Hepatocyte (in vitro differentiated cells): ENCODE measurements at places on chromosomes 13 and 19.

- no peak for DNase-seq
These were observed 238.5 kb upstream of the STARD13 start for GRCh38 chr13:33524086-33524485.

DNA sequence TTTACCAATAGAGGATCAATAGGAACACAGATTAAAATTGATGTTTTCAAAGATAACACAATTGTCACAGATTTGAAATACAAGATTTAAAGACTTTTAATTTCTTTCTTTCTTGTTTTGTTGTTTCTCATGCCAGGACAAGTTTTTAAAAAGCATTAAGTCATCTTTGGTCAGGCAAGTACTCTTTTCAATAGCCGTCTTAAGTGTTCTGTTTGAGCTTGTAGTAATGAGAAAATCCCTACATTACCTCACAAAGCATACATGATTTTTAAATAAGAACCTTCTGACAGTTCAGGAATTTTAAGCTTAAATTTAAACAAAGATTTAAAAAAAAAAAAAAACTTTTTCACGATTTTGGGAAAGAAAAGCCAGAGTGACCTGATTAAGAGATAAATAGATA is 216.3 kb upstream of the PRR20A start:
- no peak for DNase-seq

DNA sequence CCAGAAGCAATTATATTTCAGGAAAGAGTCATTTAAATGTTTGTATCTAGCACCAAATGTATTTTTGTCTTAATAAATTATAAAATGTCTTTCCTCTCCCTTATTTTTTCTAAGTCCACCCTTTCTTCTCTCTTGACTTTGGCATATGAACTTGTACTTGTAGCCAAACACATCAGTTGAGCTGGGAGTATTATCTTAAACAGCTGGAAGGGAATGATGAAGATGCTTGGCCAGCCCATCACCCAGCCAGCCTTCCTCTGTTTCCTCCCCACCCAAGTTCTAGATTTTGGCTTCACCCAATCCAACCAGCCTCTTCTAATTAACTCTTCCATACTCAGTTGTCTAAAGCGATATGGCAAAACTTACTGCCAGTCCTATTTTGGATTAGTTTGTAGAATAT is 272.5 kb downstream of the ENOX1 start:
- no peak for DNase-seq

- no peak for DNase-seq
These were observed 9.7 kb downstream of the EFNA2 start for GRCh38 chr19:1295169-1296012.

DNA sequence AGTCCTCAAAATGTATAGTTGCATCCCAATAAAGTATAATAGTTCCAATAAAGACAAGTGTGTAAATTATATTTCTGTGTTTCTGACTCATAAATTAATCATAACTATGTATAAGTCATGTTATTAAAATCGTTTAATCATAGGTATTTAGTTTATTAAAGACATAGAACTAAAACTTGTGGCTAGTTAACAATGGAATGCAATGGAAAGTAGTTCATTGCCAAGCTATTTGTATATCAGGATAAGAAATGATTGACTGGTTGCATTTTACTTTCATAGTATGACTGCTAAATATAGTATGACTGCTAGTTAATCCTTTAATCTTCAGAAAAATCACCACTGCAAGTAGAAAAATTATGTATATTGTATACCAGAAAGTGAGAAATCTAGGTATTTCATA is 16.9 kb downstream of the COG3 start:
- DNase-seq: no peak

GRCh38 chr13:33438918-33439317 is 153.4 kb upstream of the STARD13 start:
- DNase-seq: no peak

DNA sequence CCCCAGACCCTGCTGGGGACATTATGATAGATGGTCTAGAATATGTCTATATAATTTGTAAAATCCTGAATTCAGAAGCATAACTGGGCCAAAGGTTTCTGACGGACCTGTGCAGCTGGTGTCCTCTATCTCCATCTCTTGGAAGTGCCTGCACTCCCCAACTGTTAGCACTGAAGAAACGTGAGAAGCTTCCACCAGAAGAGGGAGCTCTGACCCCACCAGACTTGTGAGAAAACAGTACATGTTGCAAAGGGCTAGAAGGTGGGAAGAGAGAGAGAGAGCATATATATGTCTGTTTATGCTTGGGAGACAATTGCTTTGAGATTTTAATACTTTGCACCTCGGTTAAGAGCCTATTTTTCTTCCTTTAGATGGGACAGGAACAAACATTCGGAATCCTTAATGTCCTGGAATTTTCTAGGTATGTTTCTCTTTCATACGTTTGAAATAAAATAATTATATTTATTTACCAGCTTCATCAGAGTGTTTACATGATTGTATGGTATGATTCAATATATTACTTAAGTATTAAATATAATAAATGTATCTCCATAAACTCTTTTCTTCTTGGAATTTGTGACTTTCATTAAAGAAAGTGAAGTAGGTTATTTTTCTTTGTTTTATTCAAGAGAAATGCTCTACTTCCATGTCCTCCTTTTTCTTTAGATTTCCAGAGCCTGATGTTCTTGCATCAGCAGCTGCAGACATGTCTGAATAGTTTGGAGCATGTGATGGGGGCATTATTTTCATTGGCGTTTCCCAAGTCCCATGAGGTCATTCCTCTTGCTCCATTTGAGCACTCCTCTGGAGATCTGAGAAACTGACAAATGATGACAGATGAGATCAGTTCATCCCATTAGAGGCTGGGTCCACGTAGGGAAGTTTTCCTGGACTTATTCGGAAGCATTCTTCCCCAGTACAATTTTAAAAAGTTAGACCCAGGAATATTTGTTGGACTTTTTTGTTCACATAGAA is 202.9 kb downstream of the ATP8A2 start:
- DNase-seq: peak; percentile 92

- DNase-seq: no peak
These were observed 17.2 kb upstream of the USPL1 start for GRCh38 chr13:30600496-30600895.

DNA sequence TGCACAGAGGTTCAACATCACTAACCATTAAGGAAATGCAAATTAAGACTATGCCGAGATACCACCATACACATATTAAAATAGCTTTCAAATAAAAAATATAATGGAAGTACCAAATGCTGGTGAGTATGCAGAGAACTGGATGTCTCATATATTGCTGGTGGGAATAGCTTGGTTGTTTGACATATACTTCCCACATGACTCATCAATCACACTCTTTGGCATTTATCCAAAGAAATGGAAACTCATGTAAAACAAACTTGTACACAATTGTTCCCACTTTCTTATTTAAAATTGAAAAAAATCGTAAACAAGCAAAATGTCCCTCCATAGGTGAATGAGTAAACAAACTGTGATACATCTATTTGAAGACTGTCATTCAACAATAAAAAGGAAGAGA is 982.6 kb upstream of the ATXN8OS start:
- no peak for DNase-seq

GRCh38 chr19:17245535-17245984 is at the start of gene NR2F6:
Gene NR2F6, minus strand, starts transcription at chr19:17245919. Its CDS starts 699 bp downstream, at chr19:17245220.
- DNase-seq: no peak

DNA sequence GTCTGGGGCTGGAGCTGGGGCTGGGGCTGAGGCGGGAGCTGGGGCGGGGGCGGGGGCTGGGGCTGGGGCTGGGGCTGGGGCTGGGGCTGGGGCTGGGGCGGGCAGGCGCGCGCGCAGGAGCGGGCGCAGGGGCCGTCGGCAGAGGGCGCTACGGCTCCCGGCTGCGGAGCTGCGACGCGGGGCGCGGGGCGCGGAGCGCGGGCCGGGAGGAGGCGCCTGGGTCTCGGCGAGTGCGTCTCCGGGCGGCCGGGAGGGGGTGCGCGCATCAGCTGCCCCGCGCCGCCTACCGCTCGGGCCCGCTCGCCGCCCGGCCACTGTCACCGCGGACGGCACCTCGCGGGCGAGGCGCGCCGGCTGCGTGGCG is 422 bp upstream of the MTUS2 start:
- peak; percentile 86 for DNase-seq

GRCh38 chr19:1455336-1456120 is 5.6 kb downstream of the APC2 start:
- DNase-seq: peak; percentile 46

DNA sequence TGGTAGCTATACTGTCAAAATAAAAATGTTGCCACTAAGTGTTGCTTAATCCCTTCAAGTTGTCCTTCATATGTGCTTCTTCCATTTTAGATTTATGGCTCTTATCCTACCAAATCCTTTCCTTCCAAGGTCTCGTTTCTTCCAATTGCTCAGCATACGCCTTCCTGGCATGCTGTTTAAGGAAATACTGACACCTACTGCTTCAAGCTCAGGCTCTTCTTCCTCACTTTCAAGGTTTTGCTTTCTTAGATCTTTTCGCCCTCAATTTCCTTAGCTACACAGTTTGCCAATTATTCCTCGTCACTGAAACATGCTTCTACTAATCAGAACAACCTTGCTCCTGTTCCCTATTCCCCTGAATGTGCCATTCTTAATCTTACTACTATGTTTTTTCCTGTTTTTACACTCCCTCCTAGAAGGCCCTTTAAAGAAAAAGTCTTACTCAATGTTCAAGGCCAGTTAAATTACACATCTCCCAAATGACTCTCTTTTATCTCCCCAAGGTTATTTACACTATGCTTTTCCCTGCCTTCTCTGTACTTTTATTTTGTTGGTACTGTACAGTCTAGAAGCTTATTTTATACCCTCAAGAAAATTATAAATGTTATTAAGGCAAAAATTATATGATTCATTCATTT is 343.1 kb downstream of the MZT1 start:
- DNase-seq: no peak

DNA sequence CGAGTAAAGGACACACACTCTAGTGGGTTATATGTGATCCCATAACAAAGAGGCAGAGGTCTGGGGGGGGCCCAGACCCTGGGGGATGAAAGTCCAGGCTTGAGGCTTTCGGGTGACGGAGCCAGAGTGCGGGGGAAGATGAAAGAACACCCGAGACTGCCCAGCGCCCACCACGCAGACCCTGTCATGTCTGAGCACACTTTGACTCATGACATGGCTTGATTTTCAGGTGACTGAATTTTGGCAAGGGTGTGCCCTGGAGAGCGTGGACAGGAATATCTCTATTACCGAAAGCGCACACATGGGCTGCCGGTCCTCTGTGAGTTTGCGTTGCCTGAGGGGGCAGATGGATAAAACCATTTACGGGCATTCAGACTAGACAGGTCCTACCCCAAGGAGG is 192.0 kb upstream of the SOX1 start:
- DNase-seq: no peak

DNA sequence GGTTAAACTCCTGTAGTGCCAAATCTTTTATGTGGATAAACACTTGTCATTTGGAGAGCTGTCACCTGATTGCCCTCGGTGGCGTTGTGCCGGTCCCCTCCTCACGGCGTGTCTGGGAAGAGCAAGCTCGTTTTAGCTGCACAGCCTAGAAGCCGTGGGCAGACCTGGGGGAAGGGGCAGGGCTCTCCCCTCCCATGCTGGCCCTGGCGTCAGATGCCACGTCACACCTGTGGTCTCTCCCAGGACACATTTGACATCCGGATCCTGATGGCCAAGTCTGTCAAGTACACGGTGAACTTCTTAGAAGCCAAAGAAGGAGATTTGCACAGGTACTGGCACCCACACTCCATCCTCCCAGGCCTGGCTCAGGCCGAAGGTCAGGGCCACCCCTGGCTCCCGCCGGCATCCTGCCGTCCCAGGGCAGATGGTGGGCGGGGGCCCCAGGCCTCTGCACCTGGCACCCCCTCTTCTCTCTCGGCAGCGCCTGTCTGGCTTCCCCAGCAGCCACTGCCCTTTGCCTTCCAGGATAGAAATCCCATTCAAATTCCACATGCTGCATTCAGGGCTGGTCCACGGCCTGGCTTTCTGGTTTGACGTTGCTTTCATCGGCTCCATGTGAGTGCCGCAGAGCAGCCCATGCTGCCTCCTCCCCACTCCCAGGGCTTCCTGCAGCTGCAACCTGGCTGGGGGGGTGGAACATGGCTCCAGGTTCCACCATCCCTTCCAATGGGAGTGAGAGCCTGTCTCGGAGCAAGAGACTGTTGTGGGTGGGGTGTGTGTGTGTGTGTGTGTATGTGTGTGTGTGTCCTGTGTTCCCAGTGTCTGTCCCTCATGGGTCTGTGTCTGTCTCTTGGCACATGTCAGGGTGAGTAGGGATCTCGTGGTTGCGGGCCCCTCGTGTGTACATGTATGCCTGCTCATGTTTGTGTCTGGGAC is 8.8 kb downstream of the YIPF2 start:
- no peak for DNase-seq

- DNase-seq: peak; percentile 20
These were observed 195.7 kb downstream of the KLF12 start for GRCh38 chr13:73938372-73939070.

DNA sequence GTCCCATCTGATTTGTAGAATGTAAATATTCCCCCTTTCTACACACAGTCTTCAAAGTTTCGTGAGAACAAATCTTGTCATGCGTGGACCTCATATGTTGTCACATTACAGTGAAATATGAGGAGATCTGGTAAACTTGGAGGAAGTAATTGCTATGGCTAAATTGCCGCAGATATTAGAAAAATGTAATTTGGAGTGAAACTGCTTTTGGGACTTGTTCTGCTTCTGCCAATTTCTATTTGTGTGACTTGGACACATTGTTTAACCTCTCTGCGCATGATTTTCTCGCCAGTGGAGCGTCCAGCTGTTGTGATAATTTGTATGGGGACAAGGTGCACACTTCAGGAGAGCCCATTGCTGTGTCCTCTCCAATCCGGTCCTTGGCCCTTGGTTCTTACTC is 693.1 kb upstream of the SLC10A2 start:
- no peak for DNase-seq

DNA sequence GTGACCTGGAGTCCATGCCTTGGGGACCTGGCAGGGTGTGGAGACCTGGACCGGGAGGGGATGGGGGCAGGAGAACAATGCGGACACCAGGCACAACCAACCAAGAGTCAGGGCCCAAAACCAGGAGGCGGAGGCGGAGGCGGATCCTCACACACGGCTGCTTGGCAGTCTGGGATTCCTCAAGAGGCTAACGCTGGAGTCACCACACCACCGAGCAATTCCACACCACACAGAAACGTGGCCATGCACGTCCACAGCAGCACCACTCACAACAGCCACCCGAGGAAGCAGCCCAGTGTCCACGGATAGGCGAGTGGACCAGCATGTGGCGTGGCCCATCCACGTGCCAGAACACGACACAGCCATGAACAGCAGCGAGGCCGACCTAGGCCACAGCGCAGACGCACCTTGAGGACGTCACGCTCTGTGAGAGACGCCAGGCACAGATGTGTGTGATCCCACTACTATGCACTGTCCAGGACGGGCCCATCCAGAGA is 17.7 kb downstream of the SBNO2 start:
- no peak for DNase-seq

GRCh38 chr13:23688336-23688735 is 118.1 kb downstream of the TNFRSF19 start:
- no peak for DNase-seq

GRCh38 chr13:21383090-21383489 is 76.0 kb downstream of the ZDHHC20 start:
- no peak for DNase-seq

GRCh38 chr19:33110137-33110910 is 21.6 kb upstream of the WDR88 start:
- no peak for DNase-seq
